Hindlimb muscle (tissue), 1 donor: ENCODE measurements at places on chromosomes 5 and 9. TPM values are rescaled to one million over a fixed set of nuclear protein-coding genes. Genes with fewer than 3 reads are reported as not detected.

The COL23A1 gene
- polyA plus RNA-seq, result 1.8 TPM

The SIT1 gene
- polyA plus RNA-seq, result not detected

The DRD1 gene
- polyA plus RNA-seq, result not detected

The ZNG1A gene
- polyA plus RNA-seq, result 63.0 TPM

The FANCC gene
- polyA plus RNA-seq, result 17.7 TPM

The PCDHA7 gene
- polyA plus RNA-seq, result 0.19 TPM

The PRR16 gene
- 28.0 TPM for polyA plus RNA-seq

The SPATA31E1 gene
- polyA plus RNA-seq, result not detected

The CFAP90 gene
- not detected for polyA plus RNA-seq

The MTRR gene
- polyA plus RNA-seq, result 25.9 TPM

The SV2C gene
- polyA plus RNA-seq, result not detected

The HTR4 gene
- polyA plus RNA-seq, result not detected

The ADAMTS13 gene
- polyA plus RNA-seq, result 10.4 TPM

The HAVCR2 gene
- polyA plus RNA-seq, result 4.1 TPM

The DCANP1 gene
- polyA plus RNA-seq, result not detected

The PCAT7 gene
- polyA plus RNA-seq, result 8.4 TPM

The GRK6 gene
- 17.7 TPM for polyA plus RNA-seq

The MAT2B gene
- polyA plus RNA-seq, result 52.3 TPM

The ST8SIA4 gene
- 6.7 TPM for polyA plus RNA-seq

The PCSK5 gene
- 11.3 TPM for polyA plus RNA-seq

The ACOT12 gene
- polyA plus RNA-seq, result not detected

The ACER2 gene
- polyA plus RNA-seq, result 1.2 TPM

The SHOC1 gene
- polyA plus RNA-seq, result 0.26 TPM

The HK3 gene
- 1.4 TPM for polyA plus RNA-seq

The SAXO1 gene
- 0.06 TPM for polyA plus RNA-seq

The C5orf34 gene
- 2.6 TPM for polyA plus RNA-seq

The SAPCD2 gene
- 3.9 TPM for polyA plus RNA-seq

The GABRA6 gene
- polyA plus RNA-seq, result not detected

The TMC1 gene
- 1.1 TPM for polyA plus RNA-seq

The LRRC70 gene
- polyA plus RNA-seq, result 3.1 TPM

The GCNT1 gene
- polyA plus RNA-seq, result 3.5 TPM

The HMMR gene
- 7.2 TPM for polyA plus RNA-seq

The C5orf46 gene
- not detected for polyA plus RNA-seq

The ENC1 gene
- 26.0 TPM for polyA plus RNA-seq
